ENCODE measurements at places on chromosomes 7 and 10. TPM values are rescaled to one million over a fixed set of nuclear protein-coding genes. Genes with fewer than 3 reads are reported as not detected.

GRCh38 chr7:13144673-13145072 lies 457.2 kb downstream of the ARL4A start:
- H3K36me3 ChIP-seq = no peaks in the 10 kb centered on the region
- DNase-seq = no peak
- H3K27me3 ChIP-seq = no peaks in the 10 kb centered on the region

DNA sequence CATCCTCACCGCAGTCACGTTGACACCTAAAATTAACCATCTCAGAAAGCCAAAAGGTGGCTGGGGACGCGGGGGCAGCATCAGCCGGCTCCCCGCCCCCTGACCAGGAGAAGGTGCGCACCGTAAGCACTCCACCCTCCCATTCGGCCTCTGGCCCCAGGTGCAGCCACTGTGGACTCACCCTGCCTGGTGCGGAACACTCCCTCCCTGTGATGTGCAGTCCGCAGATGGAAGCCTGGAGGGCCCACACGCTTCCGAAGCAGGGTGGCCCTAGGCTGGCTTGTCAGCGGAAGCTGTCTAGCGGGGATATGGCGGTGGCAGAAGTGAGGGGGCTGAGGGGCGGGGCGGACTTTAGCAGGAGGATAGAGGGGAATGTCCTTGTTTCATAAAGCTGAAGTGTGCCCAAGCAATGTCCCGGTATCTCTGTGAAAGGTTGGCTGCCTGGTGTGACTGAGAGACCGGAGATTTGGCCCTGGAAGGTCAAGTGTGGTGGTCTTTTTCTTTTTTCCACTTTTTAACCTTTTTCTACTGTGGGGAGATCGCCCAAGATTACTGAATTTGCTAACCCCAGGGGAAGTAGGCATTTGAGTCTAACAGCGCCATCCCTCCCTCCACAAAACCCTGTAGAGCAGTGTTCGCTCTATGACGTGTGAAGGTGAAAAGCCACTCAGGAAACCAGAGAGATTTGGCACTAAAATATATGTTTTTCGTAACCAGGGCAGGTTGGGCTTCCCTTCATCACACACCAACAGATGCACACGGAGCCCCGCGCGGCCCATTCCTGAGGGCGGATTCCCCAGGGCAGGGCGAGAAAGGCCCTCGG lies 74.7 kb downstream of the CXCL12 start:
- no peak for DNase-seq
- no peak overlapping the region for H3K27ac ChIP-seq
- H3K27me3 ChIP-seq = no peaks in the 10 kb centered on the region
- peak overlapping the region; percentile 36 for H3K4me3 ChIP-seq

DNA sequence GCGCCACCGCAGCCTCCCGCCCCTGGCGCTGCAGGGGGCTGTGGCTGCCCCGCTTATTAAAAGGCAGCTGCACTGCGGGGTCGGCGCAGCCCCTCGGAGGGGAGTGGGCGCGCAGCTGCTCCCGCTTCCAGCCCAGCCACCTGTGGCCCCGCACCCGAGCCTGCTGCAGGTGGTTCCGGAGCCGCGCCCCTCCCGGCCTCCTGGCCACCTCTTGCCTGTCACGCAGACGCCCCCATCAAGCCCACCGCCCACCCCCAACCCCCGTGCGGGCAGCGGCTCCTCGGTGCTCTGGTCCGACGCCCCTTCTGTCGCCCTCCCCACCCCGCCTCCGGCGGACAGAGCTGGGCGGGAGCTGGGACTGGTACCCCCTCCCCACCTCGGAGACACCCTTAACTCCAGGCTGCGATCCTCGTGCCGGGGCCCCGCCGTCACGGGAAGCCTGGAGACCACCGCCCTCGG lies 549 bp downstream of the CALY start:
- peaks cover 91% of the 10 kb centered on the region for H3K27me3 ChIP-seq
- no peak for DNase-seq
- no peaks in the 10 kb centered on the region for H3K36me3 ChIP-seq

ICA1 gene
- 6.6 TPM for total RNA-seq

UBTD1 gene
- 4.3 TPM for total RNA-seq

- no peak overlapping the region for H3K27ac ChIP-seq
- DNase-seq = no peak
These were observed 257.6 kb downstream of the GATA3 start for GRCh38 chr10:8312079-8312478.

DNA sequence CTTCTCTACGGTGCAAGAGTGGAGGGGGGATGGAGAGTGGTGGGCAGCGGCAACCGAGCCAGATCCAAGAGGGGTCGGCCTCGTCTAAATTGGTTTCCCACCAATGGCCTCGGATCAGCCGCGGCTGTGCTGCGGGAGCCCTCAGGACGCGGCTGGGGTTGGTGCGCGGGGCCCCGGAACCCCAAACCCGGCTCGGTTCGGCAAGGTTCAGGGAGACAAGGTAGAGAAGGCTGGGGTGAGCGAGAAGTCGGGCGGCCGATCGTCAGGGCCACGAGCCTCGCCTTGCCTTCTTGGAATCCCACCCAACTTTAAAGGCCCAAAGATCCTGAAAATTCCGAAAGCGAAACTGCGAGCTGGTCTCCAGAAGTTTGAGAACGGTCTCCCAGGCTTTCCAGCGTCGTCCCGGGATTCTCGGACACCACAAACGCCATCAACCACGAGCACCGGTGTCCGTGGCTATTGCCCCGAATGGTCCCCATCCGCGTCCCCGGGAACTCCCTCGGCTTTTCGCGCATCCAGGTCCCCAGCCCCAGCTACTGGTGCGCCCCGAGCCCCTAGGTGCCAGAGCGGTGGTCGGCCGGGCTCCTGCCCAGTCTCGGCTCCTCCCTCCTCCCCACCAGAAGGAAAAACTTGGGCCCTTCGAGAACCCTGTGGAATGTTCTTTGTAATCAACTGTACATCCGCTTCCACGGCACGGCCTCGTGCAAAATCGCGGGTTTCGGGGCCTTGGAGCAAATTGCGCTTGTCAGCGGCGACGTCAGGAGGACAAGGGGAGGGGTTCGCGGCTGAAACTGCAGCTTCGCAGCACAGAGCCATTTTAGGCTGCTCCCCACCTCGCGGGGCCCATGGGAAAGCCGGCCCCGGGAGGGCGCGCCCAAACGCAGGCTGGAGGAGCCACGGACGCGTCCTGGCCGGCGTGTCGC lies 3.2 kb downstream of the SFMBT2 start:
- H3K27ac ChIP-seq = peak overlapping the region; percentile 56
- peak; percentile 80 for DNase-seq
- no peaks in the 10 kb centered on the region for H3K4me1 ChIP-seq
- H3K27me3 ChIP-seq = peaks cover 55% of the 10 kb centered on the region
- H3K4me3 ChIP-seq = peak overlapping the region; percentile 66

- no peak overlapping the region for H3K4me3 ChIP-seq
- no peaks in the 10 kb centered on the region for H3K4me1 ChIP-seq
- no peak overlapping the region for H3K27ac ChIP-seq
- DNase-seq = no peak
These were observed 155.9 kb upstream of the SEMA3D start for GRCh38 chr7:85342781-85343180.

DNA sequence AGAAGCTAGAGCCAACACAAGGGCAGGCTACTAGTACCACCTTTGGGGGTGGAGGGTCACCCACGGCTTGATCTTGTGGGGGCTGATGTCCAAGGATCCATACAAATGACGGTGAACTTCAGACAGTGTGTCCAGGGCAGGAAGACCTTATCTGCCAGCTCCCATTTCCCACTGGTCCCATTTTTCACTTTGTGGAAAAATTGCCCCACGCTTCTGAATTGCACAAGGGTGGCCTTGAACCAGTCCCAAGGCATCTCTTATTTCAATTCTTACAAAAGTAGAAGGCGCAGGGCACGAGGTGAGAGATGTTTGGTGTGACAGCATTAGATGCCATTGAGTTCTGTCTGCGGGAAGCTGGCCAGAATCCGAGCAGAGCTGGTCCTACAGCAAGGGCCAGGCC lies 252.7 kb upstream of the CELF2 start:
- DNase-seq = no peak
- H3K27me3 ChIP-seq = no peaks in the 10 kb centered on the region
- H3K36me3 ChIP-seq = no peaks in the 10 kb centered on the region
- H3K4me1 ChIP-seq = no peaks in the 10 kb centered on the region

- no peak for DNase-seq
- H3K27ac ChIP-seq = no peak overlapping the region
- H3K36me3 ChIP-seq = no peaks in the 10 kb centered on the region
- H3K4me1 ChIP-seq = no peaks in the 10 kb centered on the region
- H3K4me3 ChIP-seq = no peak overlapping the region
- H3K27me3 ChIP-seq = no peaks in the 10 kb centered on the region
These were observed 215.6 kb upstream of the SHH start for GRCh38 chr7:156027821-156028220.

KLLN gene
- total RNA-seq = 0.14 TPM

- H3K27ac ChIP-seq = no peak overlapping the region
- H3K4me3 ChIP-seq = peak overlapping the region; percentile 81
- peaks cover 16% of the 10 kb centered on the region for H3K27me3 ChIP-seq
- peaks cover 29% of the 10 kb centered on the region for H3K4me1 ChIP-seq
These were observed 1.5 kb downstream of the UNC5B start for GRCh38 chr10:71213761-71214440.

- H3K4me3 ChIP-seq = no peak overlapping the region
- H3K27ac ChIP-seq = no peak overlapping the region
- H3K36me3 ChIP-seq = no peaks in the 10 kb centered on the region
These were observed 574.8 kb downstream of the ETV1 start for GRCh38 chr7:13414661-13415107.

PNLIPRP1 gene
- total RNA-seq = not detected

DNA sequence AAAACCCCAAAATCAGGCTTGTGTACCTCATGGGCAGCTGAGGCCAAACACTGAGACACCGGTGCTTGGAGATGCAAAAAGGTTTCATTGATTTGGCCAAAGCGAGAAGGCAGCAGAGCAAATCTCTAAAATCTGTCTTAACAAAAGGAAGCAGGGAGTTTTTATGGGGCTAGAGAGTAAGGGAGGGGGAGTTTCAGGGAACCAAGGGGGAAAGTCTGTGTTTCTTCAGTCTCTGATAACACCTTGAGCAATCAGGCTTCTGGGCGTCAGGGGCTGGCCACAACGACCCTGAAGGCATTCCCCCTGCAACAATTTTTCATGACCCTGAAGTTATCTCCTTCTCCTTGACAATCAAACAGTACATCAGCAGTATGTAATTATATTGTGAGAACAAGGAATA lies 2.7 kb upstream of the ZNF786 start:
- DNase-seq = no peak
- no peaks in the 10 kb centered on the region for H3K36me3 ChIP-seq
- peaks cover 9% of the 10 kb centered on the region for H3K4me1 ChIP-seq
- no peak overlapping the region for H3K27ac ChIP-seq
- no peak overlapping the region for H3K4me3 ChIP-seq

CRYGN gene
- 1.4 TPM for total RNA-seq

DNA sequence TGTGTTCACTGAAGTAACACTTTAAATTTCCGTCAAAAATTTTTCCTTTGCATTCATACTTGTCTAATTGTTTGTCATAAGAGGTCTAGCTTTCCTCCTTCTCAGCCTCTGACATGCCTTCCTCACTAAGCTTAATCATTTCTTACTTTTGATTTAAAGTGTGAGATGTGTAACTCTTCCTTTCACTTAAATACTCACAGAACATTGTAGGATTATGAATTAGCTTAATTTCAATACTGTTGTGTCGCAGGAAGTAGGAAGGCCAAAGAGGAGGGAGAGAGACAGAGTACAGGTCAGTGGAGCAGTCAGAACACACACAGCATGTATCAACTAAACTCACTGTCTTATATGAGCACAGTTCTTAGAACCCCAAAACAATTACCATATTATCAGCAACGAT lies 99.0 kb downstream of the SRPK2 start:
- no peak overlapping the region for H3K4me3 ChIP-seq
- no peaks in the 10 kb centered on the region for H3K27me3 ChIP-seq
- no peak for DNase-seq
- H3K36me3 ChIP-seq = no peaks in the 10 kb centered on the region
- H3K27ac ChIP-seq = no peak overlapping the region
- H3K4me1 ChIP-seq = peaks cover 20% of the 10 kb centered on the region

MSMB gene
- not detected for total RNA-seq
